ENCODE measurements at places on chromosomes 7 and 10.

- no peak for DNase-seq
Observed at GRCh38 chr10:21247592-21247991, 277.9 kb downstream of the SKIDA1 start.

DNA sequence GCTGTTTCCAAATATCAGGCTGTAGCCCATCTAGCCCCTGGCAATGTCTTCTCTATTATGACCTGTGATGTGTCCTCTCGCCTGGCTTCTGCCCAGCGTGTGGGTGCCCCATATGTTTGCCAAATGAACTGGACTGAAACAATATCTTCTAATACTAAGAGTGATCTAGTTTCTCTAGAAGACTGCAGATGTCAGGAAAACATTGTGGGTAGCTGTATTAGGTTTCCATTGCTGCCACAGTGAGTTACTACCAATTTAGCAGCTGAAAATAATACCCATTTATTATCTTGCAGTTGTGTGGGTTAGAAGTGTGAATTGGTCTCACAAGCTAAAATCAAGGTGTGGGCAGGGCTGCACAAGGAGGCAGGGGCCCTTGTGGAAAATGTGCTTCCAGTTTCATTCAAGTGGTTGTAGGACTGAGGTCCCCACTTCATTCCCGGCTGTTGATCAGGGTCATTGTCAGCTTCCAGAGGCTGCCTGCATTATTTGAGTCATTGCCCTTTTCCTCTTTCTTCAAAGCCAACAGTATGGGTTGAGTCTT, 202.8 kb upstream of the BMPER start:
- no peak for DNase-seq

- no peak for DNase-seq
Observed at GRCh38 chr7:68629-69028, 123.7 kb upstream of the FAM20C start.

DNA sequence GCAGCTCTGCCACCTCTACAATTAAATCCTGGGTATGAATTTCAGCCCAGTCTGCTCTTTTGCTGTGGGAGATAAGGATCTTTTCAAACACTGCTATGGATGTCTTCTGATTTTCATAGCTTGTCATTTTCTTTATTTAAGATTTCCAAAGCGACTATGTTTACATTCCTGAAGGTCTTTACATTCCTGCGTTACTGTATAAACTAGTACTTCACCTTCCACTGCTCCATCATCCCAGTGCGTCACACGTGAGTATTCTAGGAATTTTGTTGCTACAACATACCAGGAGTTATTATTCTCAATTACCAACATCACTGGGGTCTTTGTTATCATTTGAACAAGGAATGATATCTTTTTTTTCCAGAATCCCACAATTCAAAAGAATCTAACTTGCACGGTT, 944.7 kb downstream of the SORCS3 start:
- no peak for DNase-seq

GRCh38 chr10:70162151-70162891, 8.0 kb downstream of the SAR1A start:
- DNase-seq = no peak

GRCh38 chr10:24958721-24959381, 6.4 kb upstream of the PRTFDC1 start:
- DNase-seq = no peak

- no peak for DNase-seq
Observed at GRCh38 chr7:44743750-44744149, 4.9 kb upstream of the ZMIZ2 start.

GRCh38 chr10:122853665-122854313, 8.1 kb upstream of the CUZD1 start:
- DNase-seq = no peak

DNA sequence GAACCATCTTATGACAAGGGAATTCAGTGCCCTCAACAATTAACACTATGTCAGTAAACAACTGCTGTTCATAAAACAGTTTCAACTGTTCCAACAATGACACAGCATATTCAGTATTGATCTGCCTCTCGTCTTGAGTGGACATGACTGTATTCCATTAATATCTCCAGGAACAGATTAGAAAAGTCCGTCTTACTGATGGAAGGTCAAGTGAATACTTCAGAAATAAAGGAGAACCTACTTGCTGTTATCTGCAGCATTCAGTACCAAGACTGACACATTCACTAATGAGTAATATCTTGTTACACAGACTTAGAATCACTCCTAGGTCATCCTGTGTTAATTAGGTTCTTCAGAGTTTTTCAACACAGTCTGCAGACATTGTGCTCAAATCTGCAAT, 12.1 kb downstream of the KBTBD2 start:
- DNase-seq = no peak

DNA sequence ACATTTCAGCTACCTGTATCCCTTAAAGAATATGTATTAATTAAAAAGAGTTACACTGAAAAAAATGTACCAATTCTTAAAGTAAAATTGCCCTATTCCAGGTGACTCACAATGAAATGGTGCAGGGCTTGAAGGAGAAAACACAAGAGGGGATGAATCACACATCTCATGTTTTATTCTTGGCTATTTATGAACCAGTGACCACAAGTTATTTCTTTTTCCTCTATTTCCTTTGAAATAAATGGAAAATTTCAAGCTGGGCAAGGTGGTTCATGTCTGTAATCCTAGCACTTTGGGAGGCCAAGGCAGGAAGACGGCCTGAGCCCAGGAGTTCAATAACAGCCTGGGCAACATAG, 106.8 kb downstream of the UBE2H start:
- DNase-seq = no peak

GRCh38 chr10:112581921-112582320, 134.9 kb downstream of the VTI1A start:
- DNase-seq = no peak

DNA sequence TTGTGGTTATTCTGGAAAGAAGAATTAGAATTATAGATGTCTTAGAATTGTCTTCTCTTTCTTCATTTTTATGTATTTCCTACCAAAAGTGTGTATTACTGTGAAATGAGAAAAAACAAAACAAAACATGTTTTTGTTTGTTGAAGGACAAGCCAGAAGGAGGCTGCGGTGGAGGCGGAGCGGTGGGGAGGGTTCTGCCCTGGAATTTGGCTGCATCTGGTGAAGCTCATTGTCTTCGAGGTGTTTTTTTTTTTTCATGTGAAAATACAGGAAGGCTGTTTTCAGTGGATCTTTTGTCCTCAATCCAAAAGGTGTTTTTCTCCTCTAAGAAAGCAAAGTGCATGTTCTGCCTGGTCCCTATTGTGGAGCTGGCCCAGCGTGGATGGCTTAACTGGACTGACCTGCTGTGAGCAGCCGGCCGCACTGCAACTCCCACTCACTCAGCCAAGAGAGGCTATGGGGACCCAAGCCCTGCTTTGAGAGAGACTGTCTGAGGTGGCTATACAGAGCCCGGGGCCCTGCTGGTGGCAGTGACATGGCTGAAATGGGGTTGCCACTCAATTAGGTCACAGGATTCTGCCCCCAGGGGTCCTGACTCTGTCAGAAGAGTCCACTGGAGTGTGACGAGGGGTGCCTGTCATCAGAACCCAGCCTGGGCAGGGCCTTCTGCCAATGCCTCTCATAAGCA, 184.9 kb upstream of the MKI67 start:
- DNase-seq = no peak

DNA sequence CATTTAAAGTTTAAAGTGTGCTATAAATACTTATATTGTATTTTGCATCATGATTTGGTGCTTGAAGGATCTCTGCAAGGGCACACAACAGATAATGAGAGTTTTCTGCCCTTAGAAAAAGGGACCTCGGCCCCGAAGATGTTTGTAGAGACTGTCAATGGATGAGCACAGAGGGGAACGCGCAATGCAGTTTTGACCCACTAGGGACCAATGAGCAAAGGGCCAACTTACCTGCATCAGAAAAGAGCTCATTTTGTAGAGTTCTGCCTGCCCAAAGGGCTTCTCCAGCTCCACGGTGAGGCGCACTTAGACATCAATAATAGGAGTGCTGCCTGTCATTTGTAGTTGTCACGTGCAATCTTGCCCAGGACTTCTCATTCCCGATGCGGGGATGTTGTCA, 91.1 kb downstream of the BUB3 start:
- DNase-seq = no peak

- DNase-seq = no peak
Observed at GRCh38 chr10:94991243-94991888, 52.9 kb downstream of the CYP2C9 start.

- DNase-seq = no peak
Observed at GRCh38 chr10:47090042-47090441, 178.8 kb downstream of the PTPN20 start.

- no peak for DNase-seq
Observed at GRCh38 chr7:147509541-147510200, 1080.9 kb upstream of the C7orf33 start.

GRCh38 chr10:10307551-10307950, 710.1 kb upstream of the CELF2 start:
- DNase-seq = no peak

GRCh38 chr7:143493751-143494150, 16.1 kb downstream of the TAS2R41 start:
- DNase-seq = no peak

GRCh38 chr7:103391976-103392375, 44.5 kb downstream of the PSMC2 start:
- DNase-seq = no peak

DNA sequence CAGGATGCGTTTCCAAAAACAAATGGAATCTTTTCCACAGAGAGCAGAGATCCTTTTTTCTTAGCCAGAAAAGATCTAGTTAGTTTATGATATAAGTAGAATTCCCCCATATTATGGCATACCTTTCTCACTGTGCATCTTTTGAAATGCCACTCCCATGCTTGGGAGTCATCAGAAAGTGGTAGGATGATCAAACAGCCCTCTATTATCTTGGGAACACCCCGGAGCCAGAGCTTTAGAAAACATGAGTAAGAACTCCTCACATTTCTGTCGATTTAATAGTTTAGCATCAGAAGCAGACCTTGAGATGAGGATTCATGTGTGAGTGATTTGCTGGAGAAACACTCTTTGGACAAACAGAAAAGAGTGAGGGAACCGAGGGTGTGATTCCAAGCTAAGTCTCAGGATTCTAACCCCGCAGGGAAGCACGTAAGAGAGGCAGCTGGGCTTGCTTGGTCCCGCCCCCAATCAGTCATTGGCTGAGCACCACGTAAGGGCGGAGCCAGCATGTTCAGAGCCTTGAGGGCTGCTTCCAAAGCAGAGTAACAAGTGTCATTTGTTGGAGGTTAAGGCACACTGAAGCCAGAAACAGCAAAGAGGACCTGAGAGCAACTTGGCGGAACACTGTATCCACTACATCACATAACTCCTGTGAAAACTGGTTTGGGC, 43.7 kb upstream of the NXPH1 start:
- DNase-seq = no peak

DNA sequence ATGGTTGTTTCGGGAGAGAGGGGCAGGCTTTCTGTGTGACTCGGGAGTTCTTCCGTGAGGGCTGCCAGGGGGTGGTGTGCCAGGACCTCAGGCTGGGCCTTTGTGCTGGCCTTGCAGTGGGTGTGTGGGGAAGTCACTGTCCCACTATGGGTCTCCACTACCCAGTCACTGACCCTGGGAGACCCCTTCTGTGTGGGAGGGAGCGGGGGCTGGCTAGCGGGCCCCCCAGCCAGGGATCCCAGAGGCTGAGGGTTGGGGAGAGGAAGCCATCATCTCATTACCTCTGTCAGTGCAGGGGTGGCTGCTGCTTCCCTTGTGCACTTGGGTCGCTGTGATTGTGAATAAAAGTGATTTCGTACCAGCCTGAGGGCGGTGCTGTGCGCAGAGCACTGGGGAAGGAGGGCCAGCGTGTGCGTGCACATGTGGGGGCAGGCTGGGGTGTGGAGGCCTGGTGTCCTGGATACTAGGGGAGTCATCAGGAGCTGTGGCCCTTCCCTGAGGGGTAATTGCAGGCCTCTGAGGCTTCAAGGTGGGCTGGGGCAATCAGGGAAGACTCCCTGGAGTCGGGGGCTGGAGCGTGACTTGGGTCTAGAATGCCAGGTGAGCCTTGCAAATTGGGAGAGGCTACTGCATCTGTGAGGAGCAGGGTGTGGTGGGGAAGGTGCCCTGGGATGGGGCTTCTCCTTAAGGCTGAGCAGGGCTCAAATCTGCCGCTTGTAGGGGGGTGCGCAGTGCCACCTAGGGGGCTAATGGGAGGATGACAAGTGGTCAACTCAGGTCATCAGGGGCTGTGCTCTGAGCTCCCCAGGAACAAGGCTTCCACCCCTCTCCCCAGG, 98.9 kb downstream of the NEURL1 start:
- no peak for DNase-seq

GRCh38 chr7:112410092-112410491, 40.2 kb upstream of the IFRD1 start:
- DNase-seq = no peak

DNA sequence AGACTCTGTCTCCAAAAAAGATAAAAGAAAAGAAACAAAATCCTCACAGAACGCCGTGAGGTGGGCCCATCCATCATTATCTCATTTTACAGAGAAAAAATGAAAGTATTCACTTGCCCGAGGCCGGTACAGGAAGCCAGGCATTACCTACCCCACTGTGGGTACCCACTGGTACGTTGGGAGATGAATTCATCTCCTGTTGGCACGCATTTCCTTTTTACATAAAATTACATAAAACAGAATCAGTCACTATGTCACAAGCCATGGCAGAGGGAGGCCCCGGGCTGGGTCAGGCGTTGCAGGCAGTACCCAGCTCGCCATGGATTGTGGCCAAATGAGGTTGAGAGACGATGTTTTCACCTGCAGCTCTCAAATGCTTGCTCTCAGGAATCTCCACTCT, 38.6 kb upstream of the TNRC18 start:
- DNase-seq = no peak

- DNase-seq = no peak
Observed at GRCh38 chr10:93471110-93471651, 11.0 kb downstream of the MYOF start.

GRCh38 chr7:141649137-141649864, 52.7 kb downstream of the DENND11 start:
- no peak for DNase-seq

GRCh38 chr7:2954433-2954853, 89.2 kb downstream of the CARD11 start:
- no peak for DNase-seq

GRCh38 chr7:104895522-104896236, 118.3 kb upstream of the KMT2E start:
- no peak for DNase-seq

DNA sequence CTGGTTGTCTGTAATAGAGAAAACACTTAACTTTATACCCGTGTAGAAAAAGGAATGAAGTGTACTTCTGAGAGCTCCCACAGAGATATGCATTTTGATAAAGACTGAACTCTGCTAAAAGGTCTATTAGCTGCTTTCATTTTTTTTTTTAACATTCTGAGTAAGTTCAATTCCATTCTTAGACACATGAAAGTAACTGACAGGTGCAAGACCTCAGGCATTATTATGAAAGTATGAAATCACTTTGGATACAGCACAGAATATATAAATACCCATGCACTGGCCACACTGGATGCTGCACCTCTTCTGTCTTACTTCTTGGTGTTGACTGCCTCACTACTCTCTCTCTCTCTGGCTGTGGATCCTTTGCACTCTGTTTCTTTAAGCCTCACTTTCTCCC, 46.2 kb downstream of the VWDE start:
- no peak for DNase-seq

DNA sequence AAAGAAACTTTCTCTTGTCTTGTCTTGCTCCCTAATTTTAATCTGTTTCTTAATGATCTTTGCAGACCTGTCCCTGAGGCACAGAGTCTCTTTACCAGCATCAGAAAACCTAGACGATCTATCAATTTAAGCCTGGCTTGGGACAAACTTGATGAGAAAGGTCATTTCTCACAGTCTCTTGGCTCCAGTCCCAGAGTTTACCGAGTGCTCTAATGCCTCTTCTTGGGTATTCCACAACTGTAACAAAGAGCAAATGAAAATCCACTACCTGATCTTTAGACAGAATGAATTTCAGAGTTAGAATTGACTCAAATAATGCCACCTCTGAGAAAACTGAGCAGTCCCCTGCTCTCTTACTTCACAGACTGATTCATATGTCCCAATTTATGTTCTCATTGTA, 106.4 kb upstream of the DNAJB12 start:
- no peak for DNase-seq
